ENCODE measurements at places on chromosomes 1 and 21.

DNA sequence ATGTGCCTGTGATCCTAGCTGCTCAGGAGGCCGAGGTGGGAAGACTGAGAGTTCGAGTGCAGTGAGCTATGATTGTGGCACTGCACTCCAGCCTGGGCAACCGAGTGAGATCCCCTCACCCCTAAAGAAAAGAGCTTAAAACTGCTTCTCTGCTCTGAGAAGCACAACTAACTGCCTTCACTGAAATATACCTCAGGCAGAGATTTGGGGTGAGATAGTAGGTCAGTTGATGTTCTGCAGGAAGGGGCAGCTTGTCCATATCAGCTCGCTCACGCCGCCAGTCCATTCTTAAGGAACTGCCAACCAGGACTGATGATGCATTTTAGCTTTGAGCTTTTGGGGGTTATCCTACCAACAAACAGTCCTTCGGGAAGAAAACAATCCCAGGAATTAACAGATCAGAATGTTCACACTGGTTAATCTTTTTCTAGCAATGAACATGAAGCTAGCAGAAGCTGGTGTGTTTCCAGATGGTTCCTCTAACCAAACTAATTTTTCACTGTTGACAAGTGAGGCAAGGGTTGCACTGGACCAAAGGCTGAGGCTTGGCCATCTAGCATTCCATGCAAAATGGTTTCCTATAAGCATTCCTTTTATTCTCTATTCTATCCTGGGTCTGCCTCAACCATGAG is 31.6 kb downstream of the LHX4 start:
- DNase-seq, result no peak

GRCh38 chr21:46624050-46624449 is 11.4 kb upstream of the PRMT2 start:
- DNase-seq, result no peak

- no peak for DNase-seq
These were observed 5.5 kb downstream of the TNFRSF25 start for GRCh38 chr1:6460301-6461050.

DNA sequence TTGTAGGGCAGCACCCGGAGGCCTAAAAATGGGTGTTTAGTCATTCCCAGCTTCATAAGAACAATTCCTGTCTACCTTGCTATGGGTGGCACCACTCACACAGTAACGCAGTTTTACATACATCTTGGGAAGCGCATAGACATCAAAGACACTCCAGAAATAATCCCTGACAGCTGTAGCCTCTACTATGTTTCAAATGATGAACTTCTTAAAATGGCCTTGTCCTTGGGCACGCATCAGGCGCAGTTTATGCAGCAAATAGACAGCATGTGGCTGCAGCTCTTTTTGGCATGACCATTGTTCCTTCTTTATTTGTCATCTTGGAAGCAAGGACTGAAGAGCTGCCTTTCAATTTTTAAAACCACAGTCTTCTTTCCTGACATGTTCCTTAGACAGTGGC is 77.6 kb upstream of the CACYBP start:
- DNase-seq, result no peak

DNA sequence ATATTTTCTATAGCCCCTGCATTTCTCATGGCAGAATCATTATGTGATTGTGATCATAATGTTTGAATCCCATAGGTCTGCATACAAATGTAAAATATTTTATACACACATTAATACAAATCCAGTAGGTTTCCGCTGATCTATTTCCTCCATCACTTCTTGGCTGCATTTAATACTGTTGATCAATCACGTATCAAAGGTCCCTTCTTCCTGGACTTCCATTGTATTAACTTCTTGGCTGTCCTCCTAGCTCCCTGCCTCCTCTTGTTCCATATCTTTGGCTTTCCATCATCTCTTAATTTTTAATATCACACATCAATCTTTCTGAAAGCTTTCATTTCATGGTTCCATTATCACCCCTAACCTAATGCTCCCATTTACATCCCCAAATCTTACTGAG is 97.6 kb downstream of the PROX1 start:
- DNase-seq, result no peak

DNA sequence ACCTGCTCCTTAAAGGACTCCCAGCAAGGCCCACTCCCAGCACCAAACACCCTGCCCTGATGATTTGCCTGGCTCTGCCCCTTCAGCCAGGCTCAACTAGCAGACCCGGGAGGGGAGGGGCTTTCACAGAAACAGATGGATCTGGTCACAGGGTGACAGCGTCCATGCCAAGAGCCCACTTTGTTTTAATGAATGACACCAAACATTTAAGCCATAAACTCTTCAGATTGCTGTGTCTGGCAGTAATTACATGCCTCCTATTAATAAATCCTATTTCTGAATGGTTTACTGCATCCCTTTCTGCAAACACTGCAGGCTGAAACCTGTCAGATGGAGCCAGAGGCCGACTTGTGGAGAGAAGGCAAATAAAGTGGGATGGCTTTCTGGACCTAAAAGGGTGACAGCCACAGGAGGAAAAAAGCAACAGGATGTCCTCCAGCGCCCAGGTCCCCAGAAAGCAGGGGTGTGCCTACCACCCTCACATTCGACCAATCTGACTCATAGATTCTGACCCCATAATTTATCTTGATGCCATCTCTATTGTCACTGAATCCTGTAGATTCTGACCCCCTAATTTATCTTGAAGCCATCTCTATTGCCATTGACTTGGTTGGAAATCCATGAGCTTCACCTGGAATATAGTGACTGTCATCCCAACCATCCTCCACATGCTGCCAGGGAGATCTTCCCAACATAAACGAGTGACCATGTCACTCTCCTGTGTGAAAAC is 200.9 kb downstream of the PLPP3 start:
- DNase-seq, result no peak

DNA sequence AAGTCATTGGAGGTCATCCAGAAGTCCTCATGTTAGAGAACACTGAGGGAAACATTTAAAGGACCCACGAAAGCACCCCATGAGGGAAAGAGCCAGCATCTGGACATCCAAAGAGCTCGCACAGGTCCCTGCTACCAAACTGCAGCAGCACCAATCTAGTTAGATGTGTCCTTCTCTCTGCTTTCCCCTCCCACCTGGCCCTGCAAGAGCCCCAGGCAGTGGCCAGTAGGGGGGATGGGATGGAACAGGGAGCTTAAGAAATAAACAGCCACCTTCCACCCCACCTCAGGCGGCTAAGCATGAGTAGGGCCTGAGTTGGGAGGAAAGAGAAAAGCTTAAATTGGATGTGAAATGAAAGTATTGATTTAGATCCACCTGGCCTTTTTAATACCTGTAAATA is 175.9 kb upstream of the KCND3 start:
- DNase-seq, result no peak

DNA sequence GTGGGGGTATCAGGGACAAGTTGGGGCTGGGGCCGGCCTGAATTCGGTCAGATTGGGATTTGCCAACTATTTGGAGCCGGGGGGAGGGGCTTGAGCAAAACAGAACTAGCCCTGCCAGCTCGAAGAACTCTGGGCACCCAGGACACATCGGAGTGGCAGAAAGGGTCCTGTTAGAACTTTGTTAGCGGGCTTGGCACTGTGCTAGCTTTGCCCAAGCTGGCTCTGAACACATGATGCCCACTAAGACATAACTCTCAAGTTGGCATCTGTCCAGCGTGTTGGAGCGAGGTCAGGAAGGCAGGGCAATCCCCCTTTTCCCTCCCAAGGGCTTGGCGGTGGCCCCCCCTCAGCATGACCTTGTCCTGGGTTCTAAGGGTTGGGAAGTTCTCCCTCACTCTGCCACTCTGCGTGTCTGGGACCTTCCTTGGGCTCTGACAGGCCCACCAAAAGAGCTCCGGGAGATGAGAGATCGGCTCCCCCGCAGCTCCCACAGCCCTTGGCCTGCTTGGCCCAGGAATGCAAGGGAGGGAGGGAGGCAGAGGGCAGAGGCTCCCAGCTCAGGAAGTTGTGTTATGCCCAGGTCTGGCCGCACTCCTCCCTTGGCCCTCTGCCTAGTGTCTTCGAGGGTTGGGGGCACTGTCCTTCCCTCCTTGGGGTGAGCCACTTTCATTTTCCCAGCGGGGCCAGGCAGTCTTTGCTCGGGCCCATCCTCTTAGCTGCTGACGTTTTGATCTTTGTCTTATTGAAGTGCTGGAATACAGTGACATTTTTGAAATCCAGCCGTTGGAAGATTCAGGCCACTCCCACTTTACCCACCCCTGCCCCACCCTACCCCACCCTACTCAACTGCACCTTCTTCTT is 1.2 kb downstream of the LMNA start:
- DNase-seq, result no peak

DNA sequence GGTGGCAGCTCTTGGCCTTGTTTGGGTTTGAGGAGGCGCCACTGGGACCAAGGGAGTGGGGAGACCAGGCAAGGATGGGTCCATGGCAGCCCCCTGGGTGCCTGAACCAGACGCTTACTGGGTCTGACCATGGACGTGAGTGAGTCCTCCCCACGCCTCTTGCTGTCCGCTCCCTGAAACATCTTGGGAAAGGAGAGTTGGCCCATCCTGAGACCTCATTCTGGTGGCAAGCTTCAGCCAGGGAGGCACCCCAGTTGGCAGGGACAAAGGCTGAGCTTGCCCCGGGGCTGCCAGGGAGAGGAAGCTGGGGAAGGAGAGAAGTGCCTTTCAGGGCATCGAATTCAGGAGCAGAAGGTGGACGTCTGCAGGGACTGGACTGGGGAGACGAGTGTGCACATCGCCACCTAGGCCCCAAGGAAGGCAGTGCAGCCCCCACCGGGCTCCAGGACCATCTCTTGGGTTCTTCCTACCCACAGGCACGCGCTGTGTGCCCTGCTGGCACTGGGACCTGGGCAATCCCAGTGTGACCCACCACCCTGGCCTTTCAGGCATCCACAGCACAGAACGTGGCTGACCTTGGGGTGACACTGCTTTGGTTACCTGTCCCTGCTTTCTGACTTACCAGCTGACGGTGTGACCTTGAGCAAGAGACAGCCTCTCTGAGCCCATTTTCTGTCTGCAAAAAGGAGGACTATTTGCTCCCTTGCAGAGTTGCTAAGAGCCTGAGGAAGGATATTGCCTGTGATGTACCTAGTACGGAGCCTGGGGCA is 132.9 kb upstream of the WNT4 start:
- peak; percentile 35 for DNase-seq

- DNase-seq, result no peak
These were observed 1.1 kb downstream of the TRIM58 start for GRCh38 chr1:247857985-247858619.

DNA sequence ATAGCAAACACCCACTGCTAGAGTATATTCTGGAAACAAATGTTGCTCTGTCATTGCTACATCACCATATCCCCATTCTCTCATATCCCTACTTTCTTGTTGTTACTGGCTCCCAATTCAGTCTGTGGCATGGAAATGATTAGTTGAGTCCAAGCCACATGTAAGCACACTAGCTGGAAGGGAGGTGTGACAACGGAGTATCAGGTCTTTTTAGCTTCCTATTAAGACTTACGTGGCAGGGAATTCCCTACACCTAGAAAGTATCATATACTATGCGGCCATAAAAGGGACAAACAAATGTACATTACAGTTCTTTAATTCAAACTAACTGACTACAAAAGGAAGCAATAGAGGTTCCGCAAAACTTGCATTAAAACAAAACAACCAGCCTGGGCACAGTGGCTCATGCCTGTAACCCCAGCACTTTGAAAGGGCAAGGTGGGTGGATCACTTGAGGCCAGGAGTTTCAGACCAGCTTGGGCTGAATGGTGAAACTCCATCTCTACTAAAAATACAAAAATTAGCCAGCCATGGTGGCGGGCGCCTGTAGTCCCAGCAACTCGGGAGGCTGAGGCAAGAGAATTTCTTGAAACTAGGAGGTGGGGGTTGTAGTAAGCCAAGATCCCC is 48.6 kb downstream of the INTS7 start:
- no peak for DNase-seq

GRCh38 chr21:43812139-43812821 is 22.9 kb downstream of the RRP1 start:
- DNase-seq, result no peak

GRCh38 chr1:214306269-214306668 is 25.3 kb downstream of the SMYD2 start:
- DNase-seq, result no peak

DNA sequence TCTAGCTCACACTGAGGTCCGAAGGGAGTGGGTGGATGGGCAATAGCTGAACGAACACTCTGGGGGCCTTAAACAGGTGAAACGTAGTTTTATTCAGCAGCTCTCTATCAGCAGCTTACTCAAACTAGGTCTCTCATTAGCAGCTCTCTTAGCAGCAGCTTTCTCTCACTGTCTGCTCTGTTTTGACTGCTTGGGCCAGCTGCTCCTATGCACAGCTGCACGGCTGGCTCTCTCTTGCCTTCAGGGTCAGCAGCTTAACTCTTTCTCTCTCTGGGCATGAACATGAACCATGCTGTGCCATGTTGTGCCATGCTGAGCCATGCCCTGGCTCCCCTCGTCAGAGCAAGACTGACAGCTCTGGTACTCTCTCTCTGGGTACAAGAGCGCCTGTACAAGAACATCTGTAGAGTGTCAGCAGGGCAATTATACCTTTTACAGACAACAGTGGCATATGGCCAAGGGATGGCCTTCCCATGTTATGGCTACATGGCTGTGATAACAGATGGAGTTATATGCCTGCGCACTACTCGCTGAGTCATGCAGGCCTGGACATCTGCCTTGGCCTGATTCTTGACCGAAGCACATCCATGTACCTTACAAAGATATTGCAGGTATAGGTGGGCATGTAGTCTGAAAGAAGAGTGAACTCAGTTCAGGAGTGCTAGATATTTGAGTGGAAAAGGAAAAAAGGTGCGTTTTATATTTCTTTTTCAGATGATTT is 152.4 kb downstream of the LEPR start:
- no peak for DNase-seq

DNA sequence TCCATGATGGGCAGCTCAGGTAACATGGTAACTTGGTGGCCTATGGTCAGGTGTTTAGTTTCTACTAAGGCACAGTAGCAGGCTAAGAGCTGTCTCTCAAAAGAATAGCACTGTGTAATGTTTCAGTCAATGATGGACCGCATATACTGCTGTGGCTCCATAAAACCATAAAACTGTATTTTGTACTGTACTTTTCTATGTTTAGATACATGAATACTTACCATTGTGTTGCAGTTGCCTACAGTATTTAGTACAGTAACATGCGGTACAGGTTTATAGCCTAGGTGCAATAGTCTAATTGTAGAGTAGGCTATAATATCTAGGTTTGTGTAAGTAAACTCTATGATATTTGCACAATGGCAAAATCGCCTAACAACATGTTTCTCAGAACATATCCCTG is 50.6 kb downstream of the SLC2A1 start:
- no peak for DNase-seq

- peak; percentile 73 for DNase-seq
These were observed 3.5 kb upstream of the PEAR1 start for GRCh38 chr1:156889802-156890580.

DNA sequence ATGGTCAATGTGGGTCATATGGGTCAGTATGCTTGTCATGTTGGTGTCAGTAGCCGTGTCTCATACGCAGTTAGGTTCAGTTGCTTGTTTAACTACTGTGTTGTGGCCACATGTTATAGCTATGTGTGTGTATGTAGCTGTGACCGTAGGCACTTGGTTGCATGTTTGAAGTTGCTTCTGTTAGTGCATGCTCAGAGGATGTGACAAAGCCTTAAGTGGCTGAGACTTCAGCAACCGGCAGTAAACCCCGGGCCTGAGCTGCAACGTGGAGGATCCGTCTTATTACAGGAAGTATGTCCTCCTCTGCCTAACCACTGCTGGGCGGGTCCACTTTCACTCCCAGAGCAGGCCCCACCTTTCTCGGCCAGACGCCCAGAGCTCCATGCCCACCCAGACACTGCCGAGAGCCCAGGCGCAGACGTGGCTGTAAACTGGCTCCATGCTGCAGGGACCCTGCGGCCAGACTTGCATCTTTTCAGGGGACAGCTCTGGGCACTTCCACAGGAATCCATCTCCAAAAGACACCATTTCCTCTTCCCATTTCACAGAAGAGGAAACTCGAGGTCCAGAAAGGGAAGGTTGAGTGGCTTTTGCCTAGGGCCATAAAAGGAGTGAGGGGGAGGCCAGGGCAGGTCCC is 2.2 kb downstream of the TCEA3 start:
- peak; percentile 86 for DNase-seq
